ENCODE measurements at places on chromosomes 2 and 18.

- no peak for DNase-seq
These were observed 298.6 kb upstream of the CDH20 start for GRCh38 chr18:61034580-61034979.

- DNase-seq = no peak
These were observed 52.0 kb downstream of the ZFP36L2 start for GRCh38 chr2:43174368-43174916.

- no peak for DNase-seq
These were observed 114.5 kb downstream of the GYPC start for GRCh38 chr2:126770466-126770865.

DNA sequence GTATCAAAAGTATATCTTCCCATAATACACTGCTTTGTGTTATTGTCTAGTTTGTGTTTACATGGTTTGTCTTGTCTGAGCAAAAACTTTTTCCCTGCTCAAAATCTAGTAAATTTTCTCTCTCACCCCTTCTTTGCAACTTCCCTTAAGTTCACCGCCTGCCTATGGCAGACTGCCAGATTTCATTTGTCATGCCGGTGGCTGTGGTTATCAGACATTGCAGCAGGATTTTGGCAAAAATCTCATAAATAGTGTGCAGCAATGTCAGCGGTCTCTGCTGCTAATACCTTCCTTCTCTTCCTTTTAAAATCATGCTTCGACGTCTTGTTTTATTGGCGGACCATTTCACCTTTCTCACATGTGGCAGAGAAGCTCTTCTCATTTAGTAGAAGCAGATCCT is 45.6 kb upstream of the TMEM178A start:
- DNase-seq = peak; percentile 59

DNA sequence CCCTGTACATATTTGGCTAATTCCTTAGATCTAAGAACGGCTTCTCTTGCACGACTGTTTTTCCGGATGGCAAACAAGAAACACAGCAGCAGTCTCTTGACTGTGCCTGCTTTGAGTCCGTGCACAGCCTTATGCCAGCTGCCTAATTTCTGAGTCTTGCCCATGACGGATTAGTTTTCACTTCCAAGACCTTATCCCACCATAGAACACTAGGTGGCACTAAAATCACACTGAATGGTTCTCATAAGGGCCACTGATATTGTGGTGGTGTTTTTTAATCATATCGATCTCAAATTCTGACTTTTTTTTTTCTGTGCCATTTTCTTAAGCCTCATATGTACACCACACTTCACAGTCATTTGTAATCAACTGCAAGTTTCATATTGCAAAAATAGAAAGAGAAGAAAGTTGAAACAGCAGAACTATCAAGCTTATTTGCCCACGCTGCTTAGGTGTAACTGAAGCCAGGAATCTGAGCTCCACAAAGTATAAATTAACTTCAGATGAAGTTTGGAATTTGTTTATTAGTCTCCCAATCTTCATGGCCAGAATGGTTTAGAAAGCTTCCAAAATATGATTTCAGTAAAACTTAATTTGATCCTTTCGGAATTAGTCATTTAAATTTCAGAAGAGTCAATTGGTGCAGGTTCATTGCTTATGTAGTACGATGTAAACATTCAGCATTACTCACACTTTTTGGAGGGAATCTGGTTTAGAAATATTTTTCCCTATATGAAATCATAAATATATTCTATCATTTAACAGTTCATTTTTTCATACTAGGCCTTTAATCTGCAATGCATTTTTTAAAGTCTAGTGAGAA is 45.5 kb upstream of the SCN7A start:
- no peak for DNase-seq

- no peak for DNase-seq
These were observed 6.8 kb downstream of the AGXT start for GRCh38 chr2:240875228-240876034.

GRCh38 chr2:14047491-14047890 is 585.0 kb upstream of the LRATD1 start:
- no peak for DNase-seq

DNA sequence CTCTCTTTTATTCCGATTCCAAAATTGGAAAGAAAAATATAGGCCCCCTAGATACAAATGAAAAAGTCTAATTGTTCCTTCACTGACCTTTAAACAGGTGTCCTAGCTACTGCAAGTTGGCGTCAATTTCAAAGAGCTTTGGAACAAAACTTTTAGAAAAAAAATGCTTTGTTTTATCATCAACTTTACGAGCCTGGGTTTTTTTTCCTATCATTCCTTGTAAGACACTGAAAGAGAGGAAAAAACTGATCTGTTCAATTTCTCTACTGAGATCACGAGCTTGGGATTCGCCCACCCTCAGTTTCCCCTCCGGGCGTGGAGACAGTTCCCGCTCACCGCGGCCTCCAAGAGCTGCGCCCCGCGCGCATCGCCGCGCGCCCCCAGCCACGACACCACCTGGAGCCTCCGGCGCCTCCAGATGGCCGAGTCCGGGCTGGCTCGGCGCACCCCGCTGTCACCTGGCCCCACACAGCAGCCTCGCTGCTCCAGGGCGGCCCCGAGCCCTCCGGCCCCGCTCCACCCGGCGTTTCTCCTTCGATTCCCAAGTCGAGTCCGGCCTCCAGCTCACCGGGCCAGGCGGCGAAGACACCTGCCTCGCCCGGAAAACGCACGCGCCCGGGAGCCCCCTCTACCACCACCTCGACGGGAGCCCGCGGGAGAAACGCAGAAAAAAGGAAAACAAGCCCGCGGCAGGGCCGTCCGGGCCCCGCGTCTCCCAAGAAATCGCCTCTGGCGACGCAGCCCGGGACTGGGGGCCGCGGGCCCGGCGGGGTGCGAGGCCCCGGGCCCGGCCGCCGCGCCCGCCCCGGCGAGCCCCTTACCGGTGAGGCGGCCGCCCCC is 656 bp downstream of the TBC1D8 start:
- DNase-seq = peak; percentile 55

GRCh38 chr18:51852681-51853080 is 487.3 kb upstream of the DCC start:
- no peak for DNase-seq

GRCh38 chr2:179952658-179953057 is 54.4 kb downstream of the CWC22 start:
- DNase-seq = no peak

DNA sequence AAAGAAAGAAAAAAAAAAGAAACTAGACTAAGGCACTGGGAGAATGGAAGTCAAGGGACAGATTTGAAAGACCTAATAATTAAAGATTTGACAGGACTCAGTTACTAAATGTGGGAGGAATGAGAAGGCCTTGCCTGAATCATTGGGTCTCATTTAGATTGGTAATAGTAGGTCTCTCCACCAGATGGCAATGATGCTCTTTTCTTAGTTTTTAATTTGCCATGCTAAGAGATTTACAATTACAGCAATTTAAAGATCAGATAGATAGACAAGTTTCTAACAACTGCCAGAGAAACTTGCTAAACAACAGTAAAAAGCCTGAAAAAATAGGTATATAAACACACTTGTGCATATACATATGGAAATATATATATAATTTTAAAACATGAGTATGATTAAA is 153.0 kb downstream of the TMEM247 start:
- DNase-seq = no peak

GRCh38 chr2:30566631-30567030 is 119.6 kb downstream of the LCLAT1 start:
- DNase-seq = no peak

GRCh38 chr2:134836986-134837385 is 1.4 kb upstream of the ACMSD start:
- no peak for DNase-seq

DNA sequence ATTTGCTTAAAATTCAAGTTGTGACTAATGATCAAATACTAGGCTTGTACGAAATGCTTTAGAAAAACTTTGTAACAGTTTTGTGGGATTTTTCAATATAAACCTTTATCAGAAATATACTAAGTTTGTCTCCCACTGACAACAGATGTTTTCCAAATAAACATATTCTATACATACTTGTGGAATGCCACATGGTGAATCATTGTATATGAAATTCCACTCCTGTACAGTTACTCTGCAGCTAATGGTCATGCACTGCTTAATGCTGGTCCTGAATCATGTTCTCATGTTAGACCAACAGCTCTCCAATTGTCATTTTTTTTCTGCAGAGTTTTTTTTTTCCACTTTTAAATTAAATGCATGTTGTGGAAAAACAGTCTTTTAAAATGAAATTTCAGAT is 90.1 kb downstream of the DPP4 start:
- DNase-seq = no peak

GRCh38 chr2:70553334-70553583 is 367 bp downstream of the TGFA start:
- peak; percentile 56 for DNase-seq

GRCh38 chr18:49752095-49752457 is 61.3 kb downstream of the ACAA2 start:
- DNase-seq = no peak

DNA sequence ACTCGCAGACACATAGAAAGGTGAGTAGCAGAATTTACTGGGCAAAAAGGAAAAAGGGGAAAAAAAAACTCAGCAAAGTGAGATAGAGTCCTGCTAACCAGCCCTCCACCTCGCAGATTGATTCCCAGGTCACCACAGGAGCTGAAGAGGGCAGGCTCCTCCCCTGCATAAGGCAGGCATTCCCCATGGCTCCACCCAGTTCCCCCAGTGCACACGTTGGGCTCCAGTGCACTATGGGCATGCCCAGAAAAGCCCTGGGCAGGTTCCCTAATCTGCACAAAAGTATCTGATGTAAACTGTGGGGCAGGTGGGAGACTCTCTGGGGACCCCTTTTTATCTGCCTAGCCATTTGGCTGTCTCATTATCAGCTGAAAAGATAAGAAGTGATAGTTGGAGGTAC is 461.2 kb upstream of the TMEFF2 start:
- DNase-seq = no peak

GRCh38 chr2:77034445-77034844 is 487.7 kb downstream of the LRRTM4 start:
- no peak for DNase-seq

- DNase-seq = no peak
These were observed 679.6 kb downstream of the MBD2 start for GRCh38 chr18:53544917-53545316.

GRCh38 chr2:173021939-173022371 is 53.7 kb upstream of the MAP3K20 start:
- DNase-seq = no peak

DNA sequence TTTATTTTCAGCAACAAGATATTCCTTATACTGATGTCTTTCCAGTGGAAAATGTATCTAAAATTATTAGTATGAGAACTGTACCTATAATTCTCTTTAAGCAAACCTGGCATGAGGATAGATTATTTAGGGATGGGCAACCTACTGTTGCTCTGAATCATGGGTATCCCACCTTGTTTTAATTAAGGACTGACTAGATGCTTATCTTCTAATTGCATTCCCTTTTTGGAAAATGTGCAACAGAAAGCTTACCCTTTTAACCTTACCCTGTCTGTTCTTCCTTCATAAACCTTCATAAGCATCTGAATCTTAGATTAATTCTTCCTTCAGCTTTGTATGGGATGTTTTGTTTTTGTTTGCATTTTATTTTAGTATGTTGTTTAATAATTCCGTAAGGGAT is 110.3 kb downstream of the TAF4B start:
- DNase-seq = no peak

- no peak for DNase-seq
These were observed 40.4 kb downstream of the CELF4 start for GRCh38 chr18:37525262-37525585.

DNA sequence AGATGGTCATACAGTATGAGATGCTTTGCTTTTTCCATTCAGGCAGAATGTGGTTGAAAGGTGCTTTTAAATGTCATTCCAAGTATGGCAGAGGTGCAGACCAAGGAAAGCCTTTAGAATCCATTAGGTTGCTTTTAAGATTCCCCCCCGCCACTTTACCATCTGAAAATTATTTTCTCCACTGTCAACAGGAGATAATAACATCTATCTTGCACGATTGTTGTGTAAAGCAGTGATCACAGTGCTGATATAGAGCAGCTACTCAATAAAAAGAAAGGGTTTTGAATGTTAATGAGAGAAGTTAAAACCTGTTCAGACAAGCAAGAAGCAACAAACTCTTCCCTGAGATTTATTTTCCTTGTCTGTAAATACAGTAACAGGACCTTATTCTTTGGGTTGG is 372.5 kb upstream of the GCFC2 start:
- DNase-seq = no peak

DNA sequence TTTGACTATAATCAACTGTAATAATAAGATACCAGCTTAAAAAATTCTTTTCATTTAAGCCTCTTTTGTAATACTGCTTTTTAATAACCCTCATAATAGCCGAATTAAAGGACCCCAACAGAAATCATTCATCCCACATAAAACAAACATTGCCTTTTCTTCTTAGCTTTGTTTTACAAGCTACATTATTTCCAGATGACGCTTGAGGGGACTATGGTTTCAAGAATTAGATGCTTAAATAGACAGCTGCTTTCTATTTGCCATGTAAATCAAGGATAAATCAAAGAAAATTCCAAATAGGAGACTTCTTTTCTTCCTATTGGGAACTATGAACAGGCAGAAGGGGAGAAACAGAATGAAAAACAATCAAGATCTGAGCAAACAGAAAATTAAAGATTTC is 200.7 kb upstream of the SMAD7 start:
- no peak for DNase-seq

GRCh38 chr2:62340994-62341484 is 145.1 kb downstream of the B3GNT2 start:
- DNase-seq = no peak

GRCh38 chr2:33763671-33764310 is 164.7 kb upstream of the FAM98A start:
- DNase-seq = no peak

- DNase-seq = no peak
These were observed 80.1 kb upstream of the SMIM21 start for GRCh38 chr18:75507636-75508035.

- no peak for DNase-seq
These were observed 1128.8 kb downstream of the RPIA start for GRCh38 chr2:89820248-89820647.

GRCh38 chr2:167401309-167401708 is 513.0 kb downstream of the XIRP2 start:
- no peak for DNase-seq

GRCh38 chr2:88187927-88188326 is 17.8 kb downstream of the THNSL2 start:
- DNase-seq = no peak

GRCh38 chr2:84969511-84970209 is 1.3 kb upstream of the KCMF1 start:
- DNase-seq = no peak

DNA sequence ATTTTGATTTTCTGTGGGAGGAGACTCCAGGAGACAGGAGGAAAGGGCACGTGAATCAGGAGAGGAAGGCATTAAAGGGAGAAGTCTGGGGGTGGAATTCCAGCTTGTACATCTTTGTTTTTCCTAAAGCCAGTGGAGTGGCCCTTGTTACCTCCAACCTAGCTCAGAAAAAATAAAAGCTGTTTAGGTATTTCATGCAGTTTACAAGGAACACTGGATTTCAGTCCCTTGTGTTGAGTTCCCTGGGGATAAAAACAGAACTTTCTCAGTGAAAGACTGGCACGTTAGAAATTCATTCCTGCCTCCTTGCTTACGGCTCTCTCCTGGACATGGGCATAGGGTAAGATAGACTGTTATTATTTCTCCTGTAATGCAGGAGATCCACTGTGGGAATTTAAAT is 170.2 kb downstream of the ZEB2 start:
- DNase-seq = no peak
